Activated T-helper 1 cell treated with anti-CD3 and anti-CD28 coated beads, Interleukin-2, amount 50 U/mL, for 16 hours (primary cell): ENCODE measurements at places on chromosomes 1 and 21.

DNA sequence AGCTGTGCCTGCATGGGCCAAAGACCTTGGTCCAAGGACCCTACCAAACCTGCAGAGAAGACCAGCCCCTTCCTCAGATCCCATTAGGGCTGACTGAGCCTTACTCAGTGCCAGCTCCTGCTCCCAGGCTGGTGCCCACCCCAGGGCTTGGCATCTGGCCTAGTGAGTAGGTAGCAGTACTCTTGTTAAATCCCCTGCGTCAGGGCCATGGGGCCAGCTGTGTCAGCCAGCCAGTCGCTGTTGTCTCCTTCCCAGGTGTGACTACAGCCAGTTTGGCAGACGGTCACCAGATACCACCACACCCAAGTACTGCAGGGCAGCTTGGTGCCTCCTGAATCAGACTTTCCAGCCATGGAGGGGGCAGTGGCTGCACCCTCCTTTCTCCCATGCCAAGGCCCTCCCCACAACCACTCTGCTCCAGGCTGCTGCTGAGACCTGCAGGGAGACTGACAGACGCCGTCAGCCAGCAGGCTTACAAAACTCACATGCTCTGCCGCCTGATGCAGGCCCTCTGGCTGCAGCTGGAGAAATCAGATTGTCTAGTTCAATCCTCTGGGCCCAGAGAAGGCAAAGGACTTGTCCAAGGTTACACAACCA, 3.0 kb downstream of the TENT5B start:
- DNase-seq: no peak

DNA sequence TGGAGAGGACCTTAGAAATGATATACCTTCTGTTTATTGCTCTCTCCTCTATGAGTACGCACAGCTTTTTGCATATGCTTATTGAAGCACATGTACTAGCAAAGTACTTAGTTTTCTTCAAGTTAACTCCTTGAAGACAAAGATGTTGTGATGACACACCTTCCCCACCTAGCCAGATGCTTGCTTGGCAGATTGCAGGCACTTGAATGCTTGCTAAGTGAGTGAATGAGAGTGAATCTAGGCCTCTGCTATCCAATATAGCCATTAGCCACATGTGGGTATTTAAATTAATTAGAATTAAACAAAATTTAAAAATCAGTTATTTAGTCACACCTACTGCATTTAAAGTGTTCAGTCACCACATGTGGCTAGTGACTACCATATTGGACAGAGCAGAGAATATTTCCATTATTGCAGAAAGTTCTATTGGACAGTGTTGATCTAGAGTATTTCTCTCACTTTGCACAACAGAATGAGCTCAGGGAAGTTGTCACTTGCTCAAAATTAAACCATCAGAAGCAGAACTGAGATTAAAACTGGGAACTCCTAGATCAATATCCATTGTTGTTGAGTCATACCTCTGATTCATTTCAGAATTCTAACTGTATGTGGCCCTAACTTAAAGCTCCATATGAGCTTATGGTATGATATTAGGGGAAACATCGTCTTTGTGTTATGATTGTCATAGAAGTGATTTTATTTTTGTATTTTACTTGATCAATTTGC, 8.6 kb upstream of the EEIG2 start:
- DNase-seq: no peak

- DNase-seq: no peak
Observed at GRCh38 chr1:66396212-66396890, 137.6 kb upstream of the SGIP1 start.

- DNase-seq: no peak
Observed at GRCh38 chr1:24904731-24905354, 25.2 kb downstream of the RUNX3 start.
